ENCODE measurements at places on chromosomes 16 and 17.

- no peak for DNase-seq
Observed at GRCh38 chr17:17423656-17424055, 53.1 kb upstream of the MED9 start.

DNA sequence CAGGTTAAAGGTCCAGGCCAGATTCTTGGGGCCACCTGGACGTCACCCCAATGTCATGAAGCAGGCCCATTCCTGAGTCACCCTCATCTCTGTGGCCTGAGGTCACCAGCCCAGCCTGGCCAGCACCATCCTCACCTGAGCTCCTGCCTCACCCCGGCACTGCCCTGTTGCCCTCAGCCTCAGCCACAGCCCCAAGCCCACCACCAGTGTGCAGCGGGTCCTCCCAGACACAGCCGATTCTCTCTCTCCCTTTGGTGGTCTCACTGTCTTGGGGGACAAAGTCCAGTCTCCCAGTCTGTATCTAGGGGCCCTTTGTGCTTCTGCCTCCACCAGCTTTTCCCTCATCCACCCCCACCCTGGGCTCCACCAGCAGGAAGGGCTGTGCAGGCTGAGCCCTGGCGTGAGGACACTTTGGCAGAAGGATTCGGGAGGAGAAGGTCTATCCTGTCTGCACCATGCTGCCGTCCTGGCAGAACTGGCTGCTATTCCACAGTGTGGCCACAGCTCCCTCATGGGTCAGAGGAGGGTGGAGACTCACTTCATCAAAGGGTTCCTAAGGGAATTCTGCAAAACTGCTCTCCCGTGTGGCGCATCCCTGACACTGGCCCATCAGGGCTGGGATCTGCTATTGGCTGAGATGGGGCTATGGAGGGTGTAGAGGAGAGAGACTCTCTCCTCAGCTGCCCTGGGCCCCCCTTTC, 64.3 kb downstream of the PRMT7 start:
- DNase-seq: no peak

DNA sequence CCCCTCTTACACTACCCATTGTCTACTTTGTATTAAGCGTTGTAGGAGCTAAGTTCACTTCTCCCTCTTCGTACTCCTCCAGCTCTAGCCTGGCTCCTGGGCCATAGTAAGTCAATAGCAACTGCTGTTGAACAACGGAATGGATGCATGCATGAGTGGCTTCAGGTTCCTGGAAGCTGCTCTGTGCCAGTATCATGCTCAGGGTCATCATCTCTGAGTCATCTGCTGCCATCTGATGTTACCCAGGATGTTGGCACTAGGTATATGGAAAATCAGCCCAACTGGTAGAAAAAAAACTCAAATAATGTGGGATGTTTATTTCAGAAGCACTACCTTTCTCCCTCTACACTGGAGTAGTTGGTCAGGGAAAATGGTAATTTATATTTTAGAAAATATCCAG, 536.8 kb downstream of the NPIPA7 start:
- no peak for DNase-seq

DNA sequence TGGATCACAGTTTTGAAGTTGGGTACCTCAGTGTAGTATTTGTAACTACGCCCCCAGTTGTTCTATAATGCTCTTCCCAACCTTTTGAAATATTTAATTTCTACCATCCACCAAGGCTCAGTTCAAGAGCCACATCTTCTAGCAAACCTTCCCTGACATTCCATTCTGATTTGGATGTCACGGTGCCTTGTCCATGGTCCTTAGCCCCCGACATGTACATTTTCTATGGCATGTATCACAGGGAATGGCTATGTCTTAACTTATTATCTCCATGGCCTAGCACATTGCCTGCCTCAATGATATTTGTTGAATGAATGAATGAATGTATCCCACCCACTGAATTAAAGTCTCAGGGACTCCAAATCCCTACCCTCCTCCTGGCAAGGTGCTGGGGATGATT, 6.4 kb upstream of the KRT28 start:
- DNase-seq: no peak

DNA sequence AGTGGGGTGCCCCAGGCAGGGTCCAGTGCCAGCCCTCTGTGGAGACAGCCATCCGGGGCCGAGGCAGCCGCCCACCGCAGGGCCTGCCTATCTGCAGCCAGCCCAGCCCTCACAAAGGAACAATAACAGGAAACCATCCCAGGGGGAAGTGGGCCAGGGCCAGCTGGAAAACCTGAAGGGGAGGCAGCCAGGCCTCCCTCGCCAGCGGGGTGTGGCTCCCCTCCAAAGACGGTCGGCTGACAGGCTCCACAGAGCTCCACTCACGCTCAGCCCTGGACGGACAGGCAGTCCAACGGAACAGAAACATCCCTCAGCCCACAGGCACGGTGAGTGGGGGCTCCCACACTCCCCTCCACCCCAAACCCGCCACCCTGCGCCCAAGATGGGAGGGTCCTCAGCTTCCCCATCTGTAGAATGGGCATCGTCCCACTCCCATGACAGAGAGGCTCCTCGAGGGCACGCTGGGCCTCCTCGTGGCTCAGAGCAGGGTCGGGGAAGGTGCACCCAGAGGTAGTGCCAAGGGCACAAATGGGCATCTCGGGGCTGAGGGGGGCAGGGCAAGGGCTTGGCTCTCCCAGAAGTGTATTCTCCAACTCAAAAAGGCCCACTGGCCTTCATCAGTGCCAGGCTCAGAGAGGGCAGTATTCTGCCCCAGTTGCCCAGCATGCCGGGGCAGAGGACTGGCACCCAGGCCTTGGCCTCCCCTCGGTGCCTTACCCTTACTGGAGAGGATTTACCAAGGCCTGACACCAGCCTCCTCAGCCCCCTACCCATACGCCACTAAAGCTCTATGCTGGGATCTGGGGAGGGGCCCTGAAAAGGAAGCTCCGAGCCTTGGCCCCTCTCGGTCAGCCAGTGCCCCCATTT, at the start of gene CDH5:
TSS of gene CDH5 (plus strand) at position 259 of the 867 bp plus-strand sequence. CDS start 12,647 bp downstream, outside the sequence.
- no peak for DNase-seq

- no peak for DNase-seq
Observed at GRCh38 chr17:60159479-60159866, 9.7 kb downstream of the CA4 start.

DNA sequence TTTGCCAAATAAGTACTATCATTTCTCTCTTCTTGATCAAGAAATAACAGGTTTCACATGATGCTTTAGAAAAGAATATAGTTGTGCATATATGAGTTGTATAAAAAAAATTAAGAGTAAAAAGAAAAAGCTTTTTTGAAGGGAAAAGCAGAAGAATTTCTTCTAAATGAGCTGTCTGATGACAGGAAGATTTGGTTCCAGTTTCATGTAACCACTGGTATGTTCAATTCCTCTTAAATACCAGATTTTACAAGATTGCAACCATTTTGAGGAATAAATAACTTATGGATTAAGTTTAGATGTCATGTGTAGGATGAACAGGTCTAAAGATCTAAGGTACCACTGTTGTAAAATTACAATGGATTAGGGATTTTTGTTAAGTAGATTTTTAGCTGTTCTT, 45.0 kb downstream of the VMP1 start:
- no peak for DNase-seq

DNA sequence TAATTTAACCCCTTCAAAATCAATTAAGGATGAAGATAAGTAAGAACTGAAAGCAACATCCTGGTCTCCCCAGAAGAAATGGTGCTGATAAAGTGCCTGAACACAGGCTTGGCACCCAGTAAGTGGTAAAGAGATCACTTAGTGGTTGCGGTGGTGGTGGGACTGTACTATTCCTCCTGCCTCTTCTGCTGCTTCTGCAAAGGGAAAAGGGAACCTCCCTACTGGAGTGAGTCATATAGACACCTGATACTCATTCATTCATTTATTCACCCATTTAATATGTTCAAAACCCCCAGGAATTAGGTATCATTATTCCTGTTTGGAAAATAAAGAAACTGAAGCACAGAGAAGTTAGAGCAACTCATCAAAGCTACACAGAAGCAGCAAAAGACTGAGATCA, 60.6 kb downstream of the CDYL2 start:
- DNase-seq: no peak

- DNase-seq: no peak
Observed at GRCh38 chr16:6692874-6693273, 639.8 kb upstream of the RBFOX1 start.

GRCh38 chr16:15961060-15961511, 11.7 kb downstream of the ABCC1 start:
- no peak for DNase-seq

GRCh38 chr17:57518587-57519581, 226.2 kb downstream of the CCDC182 start:
- DNase-seq: no peak

- no peak for DNase-seq
Observed at GRCh38 chr17:61869138-61869537, 5.8 kb upstream of the BRIP1 start.

GRCh38 chr16:85746460-85747215, 4.3 kb downstream of the C16orf74 start:
- peak; percentile 23 for DNase-seq

DNA sequence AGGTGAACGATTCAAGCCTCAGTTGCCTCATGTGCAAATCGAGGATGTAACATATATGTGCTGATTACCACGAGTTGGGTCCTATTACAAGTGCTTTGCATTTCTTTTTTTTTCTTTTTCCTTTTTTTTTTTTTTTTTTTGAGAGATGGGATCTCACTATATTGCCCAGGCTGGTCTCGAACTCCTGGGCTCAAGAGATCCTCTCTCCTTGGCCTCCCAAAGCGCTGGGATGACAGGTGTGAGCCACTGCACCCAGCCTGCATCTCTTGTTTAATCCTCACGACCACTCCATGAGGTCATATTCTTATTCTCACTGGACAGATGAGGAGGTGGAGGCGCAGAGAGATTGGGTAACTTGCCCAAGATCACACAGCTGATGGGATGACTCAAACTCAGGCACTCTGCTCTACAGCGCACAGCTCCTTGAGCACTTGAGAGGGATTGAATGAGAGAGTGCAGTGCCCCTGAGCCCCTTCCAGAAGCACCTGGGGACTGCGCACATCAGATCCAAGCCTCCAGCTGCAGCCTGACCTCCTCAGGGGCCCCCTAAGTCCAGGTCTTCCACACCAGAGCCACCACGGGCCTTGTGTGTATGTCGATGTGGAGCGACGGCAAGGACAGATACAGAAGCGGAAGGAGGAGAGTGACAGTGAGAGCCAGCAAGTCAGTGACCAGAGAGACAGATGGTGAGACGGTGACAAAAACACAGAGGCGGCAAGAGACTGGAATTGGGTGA, 4.9 kb downstream of the STX1B start:
- DNase-seq: no peak

- DNase-seq: peak; percentile 38
Observed at GRCh38 chr16:1492923-1493745, at the start of gene TELO2. Gene TELO2 (plus strand): TSS chr16:1493360. CDS start chr16:1494282, 922 bp downstream.

- no peak for DNase-seq
Observed at GRCh38 chr16:87550495-87550961, 51.8 kb upstream of the JPH3 start.

- no peak for DNase-seq
Observed at GRCh38 chr16:86195863-86196630, 297.1 kb downstream of the IRF8 start.

DNA sequence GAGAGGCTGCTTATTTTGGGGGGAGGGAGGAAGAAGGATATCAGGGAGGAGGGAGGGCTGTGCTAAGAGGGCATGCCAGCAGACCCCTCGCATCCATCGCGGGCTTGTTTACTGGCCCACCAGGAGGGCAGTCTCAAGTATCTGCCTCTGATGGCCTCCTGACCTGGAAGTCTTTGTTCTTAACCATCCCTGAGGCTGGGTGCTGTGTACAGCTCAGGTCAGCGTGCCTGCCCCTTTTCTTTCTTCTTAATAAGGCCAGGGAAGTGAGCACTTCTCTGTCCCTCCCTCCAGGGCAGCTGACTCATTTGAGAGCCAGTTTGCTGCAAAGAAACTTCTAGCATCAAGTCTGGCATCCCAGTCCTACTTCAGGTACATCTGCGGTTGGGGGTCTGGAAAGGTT, 157.0 kb downstream of the CCDC182 start:
- no peak for DNase-seq

DNA sequence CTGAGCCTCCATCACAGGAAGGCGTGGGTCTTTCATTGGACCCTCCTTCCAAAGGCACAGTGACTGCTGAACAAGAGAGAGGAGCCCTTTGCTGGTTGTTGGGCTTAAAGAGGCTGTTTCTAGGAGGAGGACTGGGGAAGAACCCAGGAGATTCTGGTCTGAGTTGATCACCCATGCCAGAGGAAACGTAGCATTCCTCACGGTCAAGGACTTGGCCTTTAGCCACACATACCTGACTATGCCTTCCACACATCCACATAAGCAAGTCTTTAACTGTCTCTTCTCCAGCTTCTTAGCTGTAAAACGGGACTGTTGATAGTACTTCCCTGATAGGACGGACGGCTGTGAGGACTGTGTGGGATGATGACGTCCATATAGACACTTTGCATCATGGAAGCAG, 149.8 kb upstream of the IRX3 start:
- no peak for DNase-seq

- no peak for DNase-seq
Observed at GRCh38 chr17:66541461-66542128, 239.2 kb downstream of the PRKCA start.

DNA sequence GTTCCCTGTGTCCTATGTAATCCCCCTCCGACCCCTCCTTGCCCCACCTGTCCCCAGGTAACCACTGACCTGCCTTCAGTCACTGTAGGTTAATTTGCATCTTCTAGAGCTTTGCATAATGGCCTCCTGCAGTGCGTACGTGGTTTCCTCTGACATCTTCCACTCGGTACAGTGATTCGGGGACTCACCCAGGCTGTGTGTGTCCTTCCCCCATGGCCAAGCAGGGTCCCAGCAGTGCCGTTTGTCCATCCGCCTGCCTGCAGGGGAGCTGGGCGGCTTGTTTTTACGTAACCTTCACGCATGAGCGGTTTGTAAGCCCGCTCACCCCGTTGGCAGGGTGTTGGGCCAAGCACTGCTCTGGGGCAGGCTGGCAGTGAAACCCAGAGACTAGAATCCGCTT, 7.9 kb downstream of the MAPK8IP3 start:
- no peak for DNase-seq

DNA sequence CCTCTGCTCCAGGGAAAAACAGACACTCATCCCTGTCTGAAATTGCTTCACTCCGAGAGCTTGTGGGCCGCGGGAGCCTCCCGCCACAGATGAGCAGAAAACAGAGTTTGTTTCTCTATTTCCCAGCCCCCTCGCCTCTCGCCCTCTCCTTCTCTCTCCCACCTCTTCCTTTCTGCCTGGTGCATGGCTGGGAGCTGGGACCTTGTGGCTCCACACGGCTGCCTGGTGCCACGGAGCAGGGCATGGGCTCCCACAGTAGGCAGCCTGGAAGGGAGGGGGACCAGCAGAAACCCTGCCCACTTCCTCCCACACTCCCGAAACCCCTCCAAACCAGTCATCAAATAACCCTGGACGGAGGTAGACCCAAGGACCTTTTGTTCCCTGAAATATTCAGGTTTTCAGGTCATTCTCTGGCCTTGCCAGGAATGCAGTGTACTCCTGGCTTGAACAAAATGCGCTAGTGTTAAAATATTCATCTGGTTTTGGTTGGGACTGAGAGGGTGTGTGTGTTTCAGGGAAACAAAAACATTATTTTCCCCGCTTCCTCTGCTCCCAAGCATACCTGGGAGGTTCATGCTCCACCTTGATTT, 204.9 kb downstream of the C16orf78 start:
- DNase-seq: no peak

- peak; percentile 17 for DNase-seq
Observed at GRCh38 chr17:65137021-65137939, at the start of gene RGS9. Gene RGS9 (plus strand): TSS chr17:65137370. CDS start chr17:65137541, 171 bp downstream.

GRCh38 chr17:21304091-21304490, 19.6 kb downstream of the MAP2K3 start:
- DNase-seq: no peak
